ENCODE measurements at places on chromosomes 3 and 15.

GRCh38 chr3:117537949-117538348, 828.4 kb downstream of the TUSC7 start:
- no peak for DNase-seq

GRCh38 chr3:19540464-19540863, 392.2 kb downstream of the KCNH8 start:
- no peak for DNase-seq

DNA sequence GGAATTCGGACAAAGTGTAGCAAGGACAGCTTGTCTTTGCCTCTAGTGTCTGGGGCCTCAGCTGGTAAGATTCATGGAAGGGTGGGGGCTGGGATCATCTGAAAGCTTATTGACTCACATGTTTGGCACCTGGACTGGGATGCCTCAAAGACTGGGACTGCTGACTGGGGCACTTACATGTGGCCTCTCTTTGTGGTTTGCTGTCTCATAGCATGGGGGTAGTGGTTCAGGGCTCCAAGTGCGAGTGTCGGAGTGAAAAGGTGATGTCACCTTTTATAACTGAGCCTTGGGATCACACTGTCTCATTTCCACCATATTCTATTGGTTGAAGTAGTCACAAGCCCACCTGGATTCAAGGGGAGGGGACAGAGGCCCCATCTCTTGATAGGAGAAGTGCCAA, 6.8 kb downstream of the MFSD1 start:
- peak; percentile 89 for DNase-seq

DNA sequence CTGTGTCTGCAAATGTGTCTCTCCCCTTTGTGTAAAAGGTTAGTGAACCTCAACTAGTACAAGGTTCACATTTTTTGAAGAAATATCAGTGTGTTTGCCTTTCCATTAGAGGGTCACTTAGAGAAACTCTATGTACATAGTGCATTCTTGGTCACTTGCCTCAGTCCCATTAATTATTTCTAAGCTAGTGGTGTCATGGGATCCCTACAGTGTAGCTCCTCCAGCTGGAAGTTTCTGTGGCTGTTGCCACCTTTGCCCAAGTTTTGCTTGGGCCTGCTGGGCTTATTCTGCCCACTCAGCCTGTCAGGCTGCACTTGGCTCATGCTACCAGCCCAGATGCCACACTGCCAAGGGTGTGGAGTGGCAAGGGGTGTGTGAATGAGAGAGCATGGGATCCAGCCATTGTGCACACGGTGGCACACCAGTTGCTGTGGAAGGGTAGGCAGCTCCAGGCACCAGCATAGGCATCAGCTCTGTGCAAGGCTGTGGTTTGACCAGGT, 161.7 kb downstream of the ARPP21 start:
- no peak for DNase-seq

DNA sequence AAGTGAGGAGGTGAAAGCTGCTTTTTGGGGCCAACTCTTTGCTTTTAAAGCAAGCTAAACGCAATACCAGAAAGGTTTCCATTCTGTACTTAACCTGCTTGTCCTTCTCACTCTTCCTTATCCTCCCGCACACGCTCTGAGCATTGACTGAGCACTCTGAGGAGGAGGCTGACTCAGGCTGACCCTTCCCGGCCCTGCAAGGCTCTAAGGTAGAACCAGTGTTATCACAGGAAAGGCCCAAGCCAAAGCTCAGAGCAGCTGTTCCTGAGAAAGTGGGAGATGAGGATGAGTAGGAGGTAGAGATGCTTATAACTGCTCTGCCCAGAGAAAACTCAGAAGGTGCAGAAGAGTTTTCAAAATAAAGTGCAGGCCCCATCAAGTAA, 2.3 kb downstream of the B3GNT5 start:
- no peak for DNase-seq

DNA sequence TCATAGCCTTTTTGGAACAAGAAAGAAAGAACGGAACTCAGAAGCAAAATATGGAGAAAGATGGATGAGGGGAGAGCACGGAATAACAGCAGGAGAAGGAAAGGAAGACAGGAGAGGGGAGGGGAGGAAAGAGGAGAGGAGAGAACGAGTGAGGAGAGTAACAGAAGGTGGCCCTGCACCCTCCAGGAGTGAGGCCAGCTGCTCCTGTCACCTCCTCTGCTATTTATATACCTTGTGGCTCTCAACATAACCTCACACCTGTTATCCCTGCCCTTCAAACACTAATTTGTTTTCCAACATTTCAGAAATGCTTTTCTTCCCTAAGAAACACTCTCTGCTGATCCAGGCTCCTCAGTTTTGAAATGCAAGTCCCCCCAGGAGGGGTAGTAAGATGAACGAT, 53.4 kb upstream of the ATP2B2 start:
- DNase-seq = no peak

All from EL (cell line).